Natural killer cell (primary cell): ENCODE measurements at places on chromosomes 13 and 19. TPM values are rescaled to one million over a fixed set of nuclear protein-coding genes. Genes with fewer than 3 reads are reported as not detected.

MED26 gene
- total RNA-seq = 47.3 TPM

PLIN4 gene
- 0.33 TPM for total RNA-seq

WDR18 gene
- 22.7 TPM for total RNA-seq

SULT2A1 gene
- not detected for total RNA-seq

ZNF560 gene
- total RNA-seq = not detected

ZNF880 gene
- total RNA-seq = 23.1 TPM

IGSF23 gene
- not detected for total RNA-seq

ACP7 gene
- total RNA-seq = not detected
